Endothelial cell (in vitro differentiated cells): ENCODE measurements at places on chromosomes 7 and 10. TPM values are rescaled to one million over a fixed set of nuclear protein-coding genes. Genes with fewer than 3 reads are reported as not detected.

The FKBP9 gene
- total RNA-seq = 218 TPM

DNA sequence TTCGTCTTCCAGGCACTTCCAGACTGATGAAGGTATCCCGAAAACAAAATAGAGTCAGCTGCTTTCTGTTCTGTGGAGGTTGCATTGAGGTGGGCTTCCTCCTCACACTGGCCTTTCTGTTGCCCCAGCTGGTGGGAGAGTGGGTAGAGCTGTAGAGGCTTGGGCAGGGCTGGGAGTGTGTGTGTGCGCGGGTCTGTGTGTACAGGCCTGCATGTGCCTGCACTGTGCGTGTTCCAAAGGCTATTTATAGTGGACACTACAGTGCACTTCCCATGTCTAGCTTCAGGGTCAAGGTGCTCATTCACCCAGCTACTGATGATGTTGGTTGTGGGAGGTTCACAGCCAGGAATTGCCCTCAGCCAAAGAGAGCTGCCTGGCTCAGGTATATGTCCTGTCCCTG lies 260.1 kb upstream of the HABP2 start:
- DNase-seq = no peak

DNA sequence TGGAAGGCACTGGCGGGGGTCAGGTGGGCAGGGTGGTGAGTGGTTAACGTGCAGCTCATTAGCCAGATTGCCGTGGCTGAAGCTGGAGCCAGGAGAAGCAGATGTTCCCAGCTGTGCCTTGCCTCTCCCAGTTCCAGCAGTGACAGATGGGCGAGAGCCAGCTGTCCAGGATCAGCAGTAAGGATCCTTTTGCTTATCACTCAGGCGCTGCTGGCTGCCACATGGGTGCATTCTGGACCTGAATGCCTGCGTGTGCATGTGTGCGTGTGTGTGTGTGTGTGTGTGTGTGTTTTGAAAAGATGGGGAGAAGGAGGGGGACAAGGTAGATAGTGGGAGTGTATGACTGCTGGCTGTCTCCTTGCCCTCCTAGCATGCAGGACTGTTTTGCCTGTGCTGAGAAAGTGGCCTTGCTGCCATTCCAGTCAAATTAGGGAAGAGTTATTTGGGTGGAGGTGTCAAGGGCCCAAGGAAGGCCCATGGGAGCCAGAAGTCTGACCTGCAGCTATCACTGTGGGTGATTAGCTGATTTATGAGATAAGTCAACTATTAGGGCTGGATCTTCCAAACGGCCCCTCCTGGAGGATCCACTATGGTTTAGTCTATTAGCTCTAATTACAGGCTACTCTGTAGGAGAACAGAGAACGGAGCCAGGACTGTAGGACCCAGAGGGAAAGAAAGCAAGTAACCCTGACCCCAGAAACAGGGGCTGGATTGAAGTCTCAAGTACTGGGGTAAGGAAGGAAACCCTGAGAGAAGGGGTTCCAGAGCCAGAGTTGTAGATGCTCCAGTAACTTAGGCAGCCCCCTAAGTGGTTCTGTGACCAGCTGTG lies 3.3 kb downstream of the EPHA1 start:
- DNase-seq = no peak

DNA sequence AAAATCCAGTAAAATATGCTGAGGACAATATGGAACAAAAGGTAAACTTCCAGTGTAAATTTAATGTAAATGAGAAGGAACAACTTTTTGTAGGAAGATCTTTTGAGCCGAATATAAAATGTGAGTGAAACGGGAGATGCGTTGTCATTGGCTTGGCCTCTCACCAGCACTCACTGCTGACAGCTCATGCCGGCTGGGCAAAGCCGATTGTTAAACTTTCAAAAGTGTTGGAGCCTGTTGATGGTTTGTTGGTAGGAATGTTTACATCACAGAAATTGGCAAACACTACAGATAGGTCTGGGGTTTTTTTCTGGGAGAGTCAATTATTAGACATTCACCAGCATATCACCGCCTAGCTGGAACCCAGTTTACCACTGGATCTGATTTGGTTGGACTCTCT lies 6.1 kb downstream of the PSTK start:
- no peak for DNase-seq

DNA sequence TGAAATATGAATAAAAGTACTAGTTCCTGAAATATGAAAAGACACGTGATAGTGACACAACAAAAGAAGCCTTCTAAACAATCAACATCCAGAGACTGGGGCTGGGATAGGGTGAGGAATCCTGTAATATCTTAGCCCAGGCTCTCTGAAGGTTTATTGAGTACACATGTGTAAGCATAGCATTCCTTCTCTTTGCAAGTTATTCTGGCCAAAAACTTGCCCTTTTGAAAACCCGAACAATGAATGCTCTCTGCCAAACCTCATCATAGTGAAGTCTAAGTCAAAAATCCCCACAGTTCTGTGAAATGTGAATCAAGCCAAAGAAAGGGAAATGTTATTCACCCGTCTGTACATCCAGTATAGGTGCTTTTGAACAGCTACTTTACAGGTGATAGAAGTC lies 11.6 kb downstream of the SEMA3D start:
- DNase-seq = no peak

GRCh38 chr7:113800826-113801225 lies 118.0 kb downstream of the PPP1R3A start:
- no peak for DNase-seq

- DNase-seq = no peak
Measured at GRCh38 chr7:75662579-75663301, 76.0 kb downstream of the HIP1 start.

DNA sequence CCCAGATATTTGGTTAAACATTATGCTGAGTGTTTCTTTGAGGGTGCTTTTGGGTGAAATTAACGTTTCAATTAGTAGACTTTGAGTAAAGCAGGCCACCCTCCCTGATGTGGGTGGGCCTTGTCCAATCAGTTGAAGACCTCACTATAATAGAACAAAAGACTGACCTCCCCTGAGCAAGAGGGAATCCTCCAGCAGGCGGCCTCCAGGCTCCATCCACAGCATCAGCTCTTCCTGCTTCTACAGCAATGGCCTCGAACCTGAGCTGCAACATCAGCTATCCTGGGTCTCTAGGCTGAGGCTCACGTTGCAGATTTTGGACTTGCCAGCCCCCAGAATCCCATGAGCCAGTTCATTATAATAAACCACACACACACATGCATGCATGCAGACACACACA lies 104.2 kb downstream of the PFKFB3 start:
- no peak for DNase-seq

DNA sequence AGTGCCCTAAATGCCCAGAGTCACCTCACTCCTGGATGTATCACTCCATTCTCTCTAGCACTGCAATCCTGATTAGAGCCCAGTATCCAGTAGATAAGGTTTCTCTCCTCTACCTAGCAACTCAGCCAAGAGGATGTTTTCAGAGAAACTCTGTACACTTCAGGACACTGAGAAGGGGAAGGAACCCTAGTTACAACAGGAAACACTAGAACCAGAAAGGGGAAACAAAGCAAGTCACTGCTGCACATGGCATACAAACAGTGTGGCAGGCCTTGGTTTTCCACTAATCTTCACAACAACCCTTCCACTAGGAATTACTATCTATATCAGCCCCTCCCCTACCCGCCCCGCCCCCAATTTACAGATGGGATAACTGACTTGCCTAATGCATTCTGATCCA lies 1.6 kb downstream of the FAM204A start:
- DNase-seq = peak; percentile 4

- DNase-seq = no peak
Measured at GRCh38 chr7:123923599-123923998, 1.4 kb upstream of the SPAM1 start.

The FZD8 gene
- 45.9 TPM for total RNA-seq

DNA sequence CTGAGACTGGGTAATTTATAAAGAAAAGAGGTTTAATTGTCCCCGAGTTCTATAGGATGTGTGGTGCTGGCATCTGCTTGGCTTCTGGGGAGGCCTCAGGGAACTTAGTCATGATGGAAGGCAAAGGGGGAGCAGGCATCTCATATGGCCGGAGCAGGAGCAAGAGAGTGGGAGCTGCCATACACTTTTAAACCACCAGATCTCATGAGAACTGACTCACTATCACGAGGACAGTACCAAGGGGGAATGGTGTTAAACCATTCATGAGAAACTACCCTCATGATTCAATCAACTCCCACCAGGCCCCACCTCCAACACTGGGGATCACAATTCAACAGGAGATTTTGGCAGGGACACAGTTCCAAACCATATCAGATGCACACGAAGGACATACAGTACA lies 199.9 kb upstream of the DPP6 start:
- no peak for DNase-seq

- DNase-seq = no peak
Measured at GRCh38 chr7:157282141-157282801, 54.5 kb upstream of the DNAJB6 start.

DNA sequence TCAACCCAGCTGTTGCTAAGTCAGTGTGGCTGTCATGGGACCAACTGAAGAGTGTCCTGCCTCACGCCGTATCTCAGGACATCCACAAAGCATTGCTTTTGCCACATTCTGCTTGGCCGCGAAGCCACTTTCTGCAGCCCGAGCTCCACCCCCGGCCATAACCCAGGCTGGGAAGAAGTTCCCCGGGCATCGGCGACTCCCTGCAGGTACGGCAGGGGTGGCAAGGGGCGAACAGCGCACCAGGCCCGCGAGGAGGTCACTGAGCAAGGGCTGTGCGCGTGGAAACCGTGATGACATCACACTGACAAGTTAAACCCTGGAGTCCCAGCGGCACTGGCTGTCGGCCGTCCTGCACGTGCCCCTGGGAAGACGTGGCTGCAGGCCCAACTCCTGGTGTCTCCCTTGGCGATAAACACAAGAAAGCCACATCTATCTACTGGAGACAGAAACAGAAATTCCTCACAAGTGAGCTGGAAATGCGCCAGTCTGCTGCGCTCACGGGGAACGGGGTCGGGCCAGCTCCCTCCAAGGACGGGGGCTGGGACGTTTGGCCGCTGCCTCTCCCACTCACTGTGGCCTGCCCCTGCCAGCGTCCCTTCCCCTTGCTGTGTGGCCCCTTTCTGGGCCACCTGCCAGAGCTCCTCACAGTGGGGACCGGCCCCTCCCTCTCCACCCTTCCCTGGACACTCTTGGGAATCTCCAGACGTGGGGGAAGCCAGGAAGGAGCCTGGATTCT lies 326.3 kb downstream of the DNAJB6 start:
- no peak for DNase-seq

GRCh38 chr10:36351159-36351558 lies 709.1 kb upstream of the FZD8 start:
- no peak for DNase-seq

The PILRB gene
- 40.1 TPM for total RNA-seq

The CALHM3 gene
- total RNA-seq = not detected

The NFE2L3 gene
- 2.8 TPM for total RNA-seq
